ENCODE measurements at places on chromosomes 3 and 15.
A peak's percentile ranks its signal among the peaks of the same experiment; 100 is the strongest.

DNA sequence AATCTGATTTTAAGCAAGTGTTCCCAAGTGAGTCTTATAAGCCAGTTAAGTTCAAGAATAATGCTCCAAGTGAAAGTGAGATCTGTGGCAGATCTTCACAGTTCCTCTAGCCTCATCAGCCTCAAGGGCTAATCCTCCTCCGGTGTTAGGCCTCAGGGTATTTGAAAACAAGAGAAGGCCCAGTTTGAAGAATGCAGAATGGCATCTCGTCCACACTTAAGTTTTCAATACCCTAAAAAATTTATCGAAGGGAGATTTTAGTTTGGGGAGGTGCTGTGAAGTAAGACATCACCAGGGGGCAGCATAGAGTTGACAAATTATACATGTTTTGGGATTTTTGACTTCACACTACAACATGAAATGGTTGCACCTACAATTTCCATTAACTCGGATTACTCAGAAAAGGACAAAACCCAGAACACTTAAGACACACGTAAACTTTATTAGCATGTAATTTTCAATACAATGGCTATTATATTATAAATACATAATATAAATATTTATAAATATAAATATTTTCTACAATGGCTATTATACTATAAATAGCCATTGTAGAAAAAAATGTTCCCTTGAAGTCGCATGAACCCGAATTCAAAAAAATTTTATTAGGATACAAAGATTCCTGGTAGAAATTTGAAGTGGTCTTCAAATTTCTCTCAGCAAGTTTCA is 2.3 kb upstream of the TMEM266 start:
- peak; percentile 31 for DNase-seq

DNA sequence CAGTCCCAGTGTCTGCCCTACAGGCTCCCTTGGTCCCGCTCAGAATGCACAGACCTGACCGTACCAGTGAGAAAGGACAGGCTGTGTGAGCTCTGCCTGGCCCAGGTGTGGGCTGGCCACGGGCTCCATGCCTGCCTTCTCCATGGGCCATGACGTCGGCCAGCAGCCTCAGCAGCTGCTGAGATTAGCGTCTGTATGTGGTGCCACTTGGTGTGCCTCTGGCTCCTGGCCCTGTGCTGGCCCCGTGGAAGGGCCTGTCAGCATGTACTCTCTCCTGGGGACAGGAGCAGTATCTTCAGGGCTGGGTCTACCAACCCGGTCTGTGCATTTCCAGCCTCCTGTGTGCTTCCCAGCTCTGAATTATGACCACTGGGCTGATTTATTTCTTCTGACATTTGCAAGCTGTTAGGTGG is 25.7 kb downstream of the KLF13 start:
- DNase-seq, result no peak

GRCh38 chr15:52163321-52164190 is 27.6 kb downstream of the GNB5 start:
- no peak for DNase-seq

GRCh38 chr3:130442284-130442683 is 74.7 kb upstream of the COL6A6 start:
- no peak for DNase-seq

DNA sequence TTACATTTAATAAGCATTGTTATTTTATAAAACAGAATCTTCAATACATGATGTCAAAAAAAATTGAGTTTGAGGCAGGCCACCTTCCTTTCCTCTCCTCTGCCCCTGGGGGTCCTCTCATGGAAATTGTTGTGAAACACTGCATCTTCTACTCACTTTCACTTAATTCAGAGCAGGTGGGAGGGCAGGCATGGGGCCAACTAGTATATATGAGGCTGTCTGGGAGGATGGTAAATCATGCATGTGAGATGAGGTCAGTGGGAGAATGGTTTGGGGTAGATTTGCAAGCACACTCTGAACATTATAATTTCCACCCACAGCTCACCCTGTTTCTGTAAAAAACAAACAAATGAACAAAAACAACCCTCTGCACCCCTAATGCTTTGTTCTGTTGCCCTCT is 10.4 kb upstream of the CCDC14 start:
- DNase-seq, result no peak

GRCh38 chr3:100789579-100789978 is 80.3 kb downstream of the TFG start:
- no peak for DNase-seq

DNA sequence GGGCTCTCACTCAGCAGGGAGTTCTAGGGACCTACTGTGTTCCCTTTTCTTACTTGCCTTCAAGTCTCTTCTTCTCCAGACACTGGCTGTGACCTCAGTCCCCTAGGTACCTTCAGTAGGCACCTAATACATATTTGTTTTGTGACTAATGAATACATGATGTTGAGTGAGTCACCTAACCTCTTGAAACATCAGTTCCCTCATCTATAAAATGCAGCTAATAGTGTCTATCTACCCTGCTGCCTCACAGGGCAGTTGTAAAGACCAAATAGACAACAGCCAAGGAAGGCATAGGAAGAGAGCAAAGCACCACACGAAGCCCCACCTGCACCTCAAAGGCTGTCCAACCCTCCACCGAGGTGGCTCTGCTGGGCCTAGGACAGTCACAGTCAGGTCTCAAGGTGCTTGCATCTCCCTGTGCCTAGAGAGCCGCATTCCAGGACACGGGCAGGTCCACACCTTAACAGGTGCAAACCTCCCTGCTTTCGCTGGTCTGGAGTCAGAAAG is 29.1 kb downstream of the DAPK2 start:
- DNase-seq, result peak; percentile 20

DNA sequence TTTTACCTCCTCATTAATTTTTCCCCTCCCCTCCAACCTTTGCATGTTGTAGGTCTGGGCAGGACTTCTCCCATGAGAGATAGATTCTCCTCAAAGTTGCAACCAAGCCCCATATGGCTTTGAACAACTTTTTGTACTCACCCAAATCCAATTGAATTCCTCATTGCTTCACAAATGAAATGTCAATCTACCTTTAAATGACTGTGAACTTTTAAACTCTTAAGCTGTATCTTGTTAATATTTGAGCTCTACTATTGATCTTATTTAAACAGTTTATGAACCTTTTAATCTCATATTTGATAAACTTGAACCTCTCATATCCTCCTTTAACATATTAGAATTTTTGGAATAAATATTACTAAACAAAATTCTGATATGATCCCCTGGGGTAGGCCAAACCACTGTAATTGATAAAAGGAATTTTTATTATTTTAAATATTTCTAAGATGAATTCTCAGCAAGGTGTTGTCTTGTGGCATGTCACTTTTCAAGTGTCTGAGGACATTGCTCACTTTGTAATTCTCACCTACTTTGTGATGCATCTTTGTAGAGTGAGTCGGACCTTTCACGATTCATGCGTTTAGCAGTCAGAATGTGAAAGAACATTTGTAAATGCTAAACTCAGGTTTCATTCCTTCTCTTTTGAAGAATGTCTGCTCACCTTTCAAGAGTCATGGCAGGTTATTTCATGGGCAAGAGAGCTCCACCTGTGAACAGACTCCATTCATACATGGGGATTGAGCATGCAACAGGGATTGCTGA is 23.4 kb upstream of the GREM1 start:
- no peak for DNase-seq

- DNase-seq, result no peak
Observed at GRCh38 chr3:175267121-175267531, 408.0 kb downstream of the NAALADL2 start.

DNA sequence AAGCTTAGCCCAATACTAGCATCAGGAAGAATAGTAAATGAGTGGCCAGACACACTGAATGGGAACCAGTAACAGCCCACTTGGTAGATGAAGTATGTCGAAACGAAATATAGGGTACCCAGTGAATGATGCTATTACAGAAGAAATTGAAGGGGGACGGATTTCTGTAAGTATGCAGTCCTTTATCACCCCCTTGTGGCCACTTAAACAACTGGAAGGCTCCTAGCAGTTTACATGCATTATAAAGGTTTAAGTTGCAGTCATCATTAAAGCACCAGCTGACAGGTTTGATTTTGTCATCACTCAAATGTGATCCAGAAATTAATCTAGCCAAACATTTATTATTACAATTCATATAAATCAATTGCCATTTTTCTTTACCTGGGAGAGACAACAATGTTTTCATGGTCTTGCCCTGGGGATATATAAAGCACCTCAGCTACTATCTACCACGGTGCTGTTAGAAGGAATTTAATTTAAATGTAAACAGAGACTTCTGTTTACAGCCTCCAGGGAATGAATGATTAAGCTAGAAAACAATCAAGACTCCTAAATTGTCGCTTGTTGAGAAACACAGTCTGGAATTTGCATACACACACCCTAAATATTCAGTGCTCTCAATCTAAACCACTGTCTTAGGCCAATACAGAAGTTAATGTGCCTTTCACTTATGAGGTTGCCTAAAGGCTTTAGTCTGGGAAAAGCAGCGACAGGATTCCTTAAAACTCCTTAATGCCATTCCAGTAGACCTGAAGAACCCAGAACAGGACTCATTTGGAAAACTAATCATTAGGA is 7.8 kb downstream of the EIF1B start:
- peak; percentile 52 for DNase-seq

DNA sequence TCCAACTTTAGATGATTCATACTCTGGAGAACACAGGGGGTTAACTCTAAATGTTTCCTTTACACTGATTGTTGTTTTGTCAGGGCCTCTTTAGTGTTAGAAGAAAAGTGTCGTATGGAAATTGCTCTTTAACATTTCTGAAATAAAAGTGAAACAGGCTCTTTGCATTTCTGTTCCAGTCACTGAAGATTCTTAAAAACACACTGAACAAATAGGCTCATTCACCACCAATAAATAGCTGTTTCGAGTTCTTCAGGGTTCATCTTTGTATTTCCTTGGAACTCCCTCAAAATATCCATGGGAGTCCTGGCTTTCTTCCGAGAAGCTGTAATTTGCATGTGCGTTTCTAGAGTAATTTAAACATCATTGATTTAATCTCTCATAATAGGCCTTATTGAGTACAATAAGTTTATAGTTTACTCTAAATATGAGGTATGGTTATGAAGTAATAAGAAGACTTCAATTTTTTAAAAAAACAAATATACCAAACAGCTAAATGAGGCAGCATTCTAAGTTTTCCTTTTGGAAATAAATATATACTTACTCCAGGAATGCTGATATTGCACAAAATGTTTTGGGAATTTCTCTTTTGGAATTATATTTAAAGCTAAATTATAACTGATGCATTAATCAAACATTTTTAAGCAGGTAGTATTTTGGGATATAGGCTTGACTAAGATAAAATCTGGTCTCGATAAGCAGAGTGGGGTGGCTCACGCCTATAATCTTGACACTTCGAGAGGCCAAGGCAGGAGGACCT is 327.4 kb downstream of the EPHA3 start:
- DNase-seq, result no peak

- DNase-seq, result peak; percentile 6
Observed at GRCh38 chr3:9397906-9398699, 688 bp downstream of the SETD5 start.

DNA sequence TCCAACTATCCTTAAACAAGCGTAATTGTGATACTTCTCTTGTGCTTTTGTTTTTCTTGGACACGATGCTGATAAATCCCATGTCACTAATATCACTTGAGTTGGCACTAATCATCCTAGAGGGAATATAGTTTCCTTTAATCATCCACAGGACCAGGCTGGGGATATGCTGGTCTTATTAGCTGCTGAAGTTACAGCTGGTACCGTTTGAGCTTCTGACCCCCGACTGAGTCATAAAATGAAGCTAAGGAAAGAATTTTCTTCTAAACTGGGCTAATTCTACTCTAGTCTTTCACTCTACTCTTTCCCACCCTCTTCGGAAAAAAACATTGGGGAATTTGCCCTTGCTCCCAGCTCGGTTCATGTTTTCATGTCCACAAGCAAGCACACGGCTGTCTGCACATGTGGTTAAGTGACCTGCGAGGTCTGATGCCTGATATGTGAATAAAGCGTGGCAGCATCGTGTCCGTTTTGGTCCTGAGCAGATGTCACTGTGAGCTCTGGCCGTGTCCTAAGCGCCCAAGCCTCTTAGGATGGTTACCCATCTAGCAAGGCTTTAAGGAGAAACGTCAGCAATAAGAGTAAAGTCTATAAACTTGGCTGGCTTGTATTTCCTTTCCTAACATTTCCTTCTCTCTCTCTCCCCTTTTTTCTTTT is 223.7 kb downstream of the ITPR1 start:
- DNase-seq, result no peak

- peak; percentile 39 for DNase-seq
Observed at GRCh38 chr15:58770519-58770856, 614 bp upstream of the MINDY2 start.

DNA sequence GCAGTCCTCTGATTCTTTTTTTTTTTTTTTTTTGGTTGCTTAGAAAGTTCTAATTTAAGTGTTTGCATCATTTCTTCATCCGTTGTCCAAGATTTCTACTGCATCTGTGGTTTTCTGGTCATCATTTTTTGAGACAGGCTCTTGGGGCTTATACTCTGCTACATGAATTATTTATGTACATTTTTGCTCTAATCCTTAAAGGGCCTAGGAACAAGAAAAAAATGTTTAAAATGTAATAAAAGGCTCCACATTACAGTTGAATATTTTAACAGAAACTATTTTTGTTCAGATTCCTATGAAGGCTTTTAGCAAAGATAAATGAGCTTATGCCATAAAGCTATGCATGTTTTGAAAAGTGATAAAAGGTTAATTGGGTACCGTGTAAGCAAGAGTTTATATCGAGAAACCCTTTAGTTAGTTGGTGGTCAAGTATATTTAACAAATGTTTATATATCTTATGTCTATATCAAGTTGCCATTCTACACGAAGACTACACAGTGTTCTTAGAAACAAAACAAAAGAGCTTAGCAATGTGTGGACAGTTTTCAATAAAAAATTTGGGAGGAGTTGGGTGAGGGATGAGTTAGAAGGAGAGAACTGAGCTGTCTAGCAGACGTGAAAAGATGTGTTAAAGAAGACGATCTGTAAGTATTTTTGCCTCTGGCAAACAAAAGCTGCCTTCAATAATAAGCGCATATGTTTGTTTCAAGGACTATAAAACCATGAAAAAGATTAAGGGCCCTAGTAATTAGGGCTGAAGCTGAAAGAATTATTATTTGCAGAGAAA is 563.6 kb upstream of the NAALADL2 start:
- DNase-seq, result no peak

- DNase-seq, result no peak
Observed at GRCh38 chr3:189260556-189261493, 89.1 kb downstream of the TPRG1 start.

GRCh38 chr3:155488671-155489070 is 195.2 kb upstream of the STRIT1 start:
- DNase-seq, result no peak

DNA sequence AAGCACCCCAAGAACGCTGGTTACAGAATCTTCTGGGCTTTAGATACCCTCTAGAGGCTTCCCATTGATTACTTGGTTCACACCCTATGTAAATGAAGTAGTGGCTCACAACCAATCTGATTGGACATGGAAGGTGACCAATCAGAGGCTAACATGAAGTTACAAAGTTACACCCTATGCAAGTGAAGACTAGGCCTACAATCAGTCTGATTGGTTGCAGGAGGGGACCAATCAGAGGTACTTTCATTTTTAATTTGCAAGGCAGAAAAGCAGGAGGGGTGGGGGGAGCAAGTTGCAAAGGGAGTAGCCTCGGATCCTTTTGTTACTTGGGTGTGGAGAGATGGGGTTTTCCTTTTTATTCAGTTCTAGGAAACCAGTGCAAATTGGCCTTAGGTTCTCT is 11.1 kb upstream of the RTP2 start:
- no peak for DNase-seq
